ENCODE measurements at places on chromosomes 6 and 20. TPM values are rescaled to one million over a fixed set of nuclear protein-coding genes. Genes with fewer than 3 reads are reported as not detected.

DNA sequence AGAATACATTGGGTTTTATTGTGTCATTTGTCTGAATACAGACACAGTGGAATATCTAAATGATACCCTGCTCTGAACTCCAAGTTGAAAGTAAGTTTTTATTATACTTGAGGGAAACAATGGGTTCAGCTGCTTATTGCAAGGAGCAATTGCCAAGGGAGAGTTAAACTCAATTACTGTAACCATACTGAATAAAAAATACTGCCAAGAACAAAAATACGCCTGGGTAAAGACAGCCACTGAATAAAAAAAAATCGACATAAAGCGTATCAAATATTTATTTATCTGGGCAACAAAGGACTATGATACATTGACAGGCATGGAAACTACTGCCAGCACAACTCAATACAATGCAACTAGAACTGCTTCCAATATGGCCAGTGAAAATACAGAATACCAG is 18.1 kb downstream of the TFAP2A start:
- DNase-seq: no peak

DNA sequence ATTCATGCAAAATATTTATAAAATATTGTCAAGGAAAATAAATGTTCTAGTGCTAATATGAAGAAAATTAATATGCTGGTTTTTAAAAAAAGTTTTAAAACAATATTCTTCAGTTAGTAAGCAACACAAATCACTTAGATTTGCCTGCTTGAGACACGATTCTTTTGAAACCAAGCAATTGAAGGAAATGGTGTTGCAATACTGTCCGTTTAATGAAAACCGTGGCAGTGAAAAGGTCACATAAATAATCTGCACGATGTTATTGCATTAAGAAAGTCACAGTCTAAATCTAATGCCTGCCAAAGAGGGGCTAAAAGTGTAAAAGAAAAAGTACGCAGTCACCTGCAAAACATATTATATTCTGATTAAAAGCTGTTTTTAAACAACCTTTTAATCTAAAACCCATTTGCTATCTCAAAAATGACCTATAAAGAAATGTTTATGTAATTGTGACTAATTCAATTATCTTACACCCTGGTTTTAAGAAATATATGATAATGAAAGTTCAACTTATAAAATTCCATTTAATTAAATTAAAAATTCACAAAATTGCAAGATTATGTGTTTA is 143.0 kb downstream of the GMDS start:
- DNase-seq: no peak

Gene SPO11
- not detected for total RNA-seq

GRCh38 chr6:32983493-32983848 is 15.1 kb downstream of the BRD2 start:
- no peak for DNase-seq

Gene RNF39
- total RNA-seq: not detected

Gene MTCH1
- total RNA-seq: 129 TPM

- no peak for DNase-seq
Measured at GRCh38 chr20:41072190-41072863, 43.7 kb downstream of the TOP1 start.

- no peak for DNase-seq
Measured at GRCh38 chr6:26411751-26412150, 9.7 kb downstream of the BTN3A1 start.

DNA sequence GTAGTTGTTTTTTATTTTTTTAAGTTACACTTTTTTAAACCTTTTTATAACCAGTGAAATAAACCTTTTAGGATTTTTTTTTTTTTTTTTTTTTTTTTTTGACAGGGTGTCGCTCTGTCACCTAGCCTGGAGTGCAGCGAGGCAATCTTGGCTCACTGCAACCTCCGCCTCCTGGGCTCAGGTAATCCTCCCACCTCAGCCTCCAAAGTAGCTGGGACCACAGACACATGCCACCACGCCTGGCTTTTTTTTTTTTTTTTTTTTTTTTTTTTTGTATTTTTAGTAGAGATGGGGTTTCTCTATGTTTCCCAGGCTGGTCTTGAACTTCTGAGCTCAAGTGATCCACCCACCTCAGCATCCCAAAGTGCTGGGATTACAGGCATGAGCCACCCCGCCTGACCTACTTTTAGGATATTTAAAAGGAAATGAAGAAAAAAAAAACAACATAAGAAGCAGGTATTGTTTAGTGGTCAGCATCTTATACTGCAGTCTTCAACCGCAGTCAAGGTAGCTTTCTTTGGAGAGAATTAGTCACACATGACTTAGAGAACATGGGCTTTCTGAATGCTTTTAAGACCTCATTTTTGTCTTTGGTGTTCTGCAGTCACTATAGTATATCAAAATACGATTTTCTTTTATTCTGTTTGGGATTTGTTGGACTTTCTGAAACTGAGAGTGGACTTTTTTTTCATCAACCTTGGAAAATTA is 1.6 kb downstream of the POLR1H start:
- no peak for DNase-seq

GRCh38 chr6:168877821-168878282 is 375.8 kb downstream of the THBS2 start:
- DNase-seq: no peak

DNA sequence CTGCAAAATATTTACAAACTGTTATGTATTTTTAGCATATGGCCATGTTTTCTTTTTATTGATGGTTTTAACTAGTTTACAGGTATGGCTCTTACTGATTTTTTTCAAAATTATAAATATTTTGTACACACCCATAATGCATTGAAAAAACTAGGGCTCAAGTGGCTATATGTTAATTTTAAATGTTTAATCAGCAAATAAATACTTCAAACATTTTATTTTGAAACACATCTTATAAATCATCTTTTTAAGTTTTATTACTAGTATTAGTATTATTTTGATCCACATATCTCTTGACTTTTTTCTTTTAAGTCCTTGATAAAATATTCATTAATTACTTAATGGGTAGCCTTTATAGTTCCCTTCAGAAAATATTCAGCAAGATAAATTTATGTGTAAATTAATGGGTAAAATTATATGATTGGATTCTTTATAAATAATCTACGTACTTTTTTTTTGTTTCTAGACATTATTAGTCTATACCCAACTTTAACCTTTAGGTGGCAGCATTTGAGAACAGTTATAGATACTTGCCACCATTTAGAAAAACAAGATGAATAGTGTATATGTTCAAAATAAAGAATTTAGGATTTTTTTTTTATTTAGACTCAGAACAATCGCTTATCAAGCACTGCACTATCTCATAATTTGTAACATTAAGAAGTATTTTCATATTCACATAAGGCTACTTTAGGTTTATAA is 241.9 kb downstream of the ADGRB3 start:
- no peak for DNase-seq

DNA sequence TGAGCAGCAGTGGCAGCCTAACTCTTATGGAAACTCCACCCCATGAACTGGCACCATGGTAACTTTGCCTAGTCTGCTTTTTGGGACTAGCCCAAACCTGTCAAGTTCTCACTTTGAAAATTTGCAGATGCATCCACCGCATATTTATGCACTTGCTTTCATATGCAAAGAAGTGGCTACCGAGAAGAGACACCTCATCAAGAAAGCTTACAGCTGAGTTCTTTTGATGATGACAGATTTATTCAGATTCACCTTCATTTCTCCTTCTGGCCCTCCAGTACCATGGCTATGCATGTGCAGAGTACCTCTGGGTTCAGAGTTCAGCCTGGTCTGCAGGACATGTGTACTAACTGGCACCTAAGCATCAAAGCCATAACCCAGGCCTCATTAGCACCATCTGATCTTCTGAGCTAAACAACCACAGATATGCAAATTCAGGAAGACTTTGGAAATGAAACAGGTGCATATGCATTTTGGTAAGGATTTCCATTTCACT is 154.3 kb upstream of the TENT5A start:
- no peak for DNase-seq

Gene PSMB9
- 262 TPM for total RNA-seq

DNA sequence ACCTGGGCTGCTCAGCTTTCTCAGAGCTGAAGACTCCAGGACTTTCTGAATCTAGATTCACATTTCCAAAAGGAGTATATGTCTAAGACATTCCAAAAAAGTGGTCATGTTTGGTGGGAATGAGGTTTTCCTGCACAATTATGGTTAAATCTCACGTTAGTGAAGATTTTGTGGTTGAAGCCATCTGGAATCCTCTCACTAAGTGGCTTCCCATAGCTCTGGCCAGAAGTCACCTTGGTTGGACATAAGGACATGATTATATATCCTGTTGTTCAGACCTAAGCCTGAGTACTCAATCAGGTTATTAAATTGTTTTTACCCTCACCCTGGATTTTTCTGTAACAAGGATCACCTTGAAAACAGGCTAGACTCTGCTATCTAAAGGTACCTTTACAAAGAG is 176.1 kb upstream of the PLN start:
- no peak for DNase-seq

DNA sequence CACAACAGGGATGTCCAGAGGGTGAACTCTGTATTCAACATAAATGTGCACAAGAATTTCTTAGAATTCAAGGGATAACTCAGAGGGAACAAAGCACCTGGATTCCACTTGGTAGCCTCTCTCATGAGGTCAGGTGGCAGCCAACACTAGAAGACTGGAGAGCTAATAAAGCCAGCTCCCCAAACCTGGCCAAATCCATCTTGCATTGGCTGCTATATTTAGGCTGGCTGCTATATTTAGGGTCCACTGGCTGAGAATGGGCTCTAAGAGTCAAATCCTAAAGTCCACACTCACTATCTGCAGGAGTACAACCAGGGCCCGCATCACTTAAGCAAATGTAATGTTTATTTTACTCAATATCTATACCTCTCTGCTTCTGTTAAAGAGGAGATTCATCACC is 20.0 kb downstream of the TBC1D7 start:
- DNase-seq: no peak

- DNase-seq: no peak
Measured at GRCh38 chr6:106113256-106113959, 27.3 kb downstream of the PRDM1 start.

DNA sequence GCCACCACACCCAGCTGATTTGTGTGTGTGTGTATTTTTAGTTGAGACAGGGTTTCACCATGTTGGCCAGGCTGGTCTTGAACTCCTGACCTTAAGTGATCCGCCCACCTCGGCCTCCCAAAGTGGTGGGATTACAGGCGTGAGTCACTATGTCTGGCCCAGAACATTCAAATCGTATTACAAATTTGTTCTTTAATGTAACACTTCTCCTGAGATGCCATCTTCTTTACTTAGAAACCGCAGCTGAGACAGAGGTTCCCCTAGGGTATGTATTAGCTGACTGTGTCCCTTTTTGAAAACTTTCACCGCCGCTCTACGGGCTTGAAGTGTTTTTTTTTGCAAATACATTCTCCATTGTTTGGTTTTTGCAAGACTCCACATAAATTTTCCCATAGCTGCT is 62.6 kb downstream of the TOX2 start:
- DNase-seq: no peak

DNA sequence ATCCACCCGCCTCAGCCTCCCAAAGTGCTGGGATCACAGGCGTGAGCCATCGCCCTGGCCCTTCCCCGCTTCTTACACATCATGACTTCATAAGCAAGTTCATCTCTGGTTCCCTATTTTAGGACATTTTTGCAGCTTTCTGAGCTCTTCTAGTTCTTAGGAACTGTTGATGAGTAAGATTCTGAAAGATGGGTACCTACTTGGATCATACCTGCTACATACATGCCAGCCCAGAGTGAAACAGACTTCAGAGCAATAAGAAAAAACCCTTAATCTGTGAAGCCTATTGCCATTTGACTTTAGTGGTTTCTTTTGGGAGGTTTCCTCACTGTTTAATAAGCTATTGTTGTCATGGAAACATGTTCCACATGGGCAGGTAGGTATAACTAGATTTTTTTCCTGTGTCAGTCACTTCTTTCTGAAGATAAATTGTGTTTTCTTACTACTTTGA is 27.9 kb upstream of the TMEM217 start:
- DNase-seq: no peak

DNA sequence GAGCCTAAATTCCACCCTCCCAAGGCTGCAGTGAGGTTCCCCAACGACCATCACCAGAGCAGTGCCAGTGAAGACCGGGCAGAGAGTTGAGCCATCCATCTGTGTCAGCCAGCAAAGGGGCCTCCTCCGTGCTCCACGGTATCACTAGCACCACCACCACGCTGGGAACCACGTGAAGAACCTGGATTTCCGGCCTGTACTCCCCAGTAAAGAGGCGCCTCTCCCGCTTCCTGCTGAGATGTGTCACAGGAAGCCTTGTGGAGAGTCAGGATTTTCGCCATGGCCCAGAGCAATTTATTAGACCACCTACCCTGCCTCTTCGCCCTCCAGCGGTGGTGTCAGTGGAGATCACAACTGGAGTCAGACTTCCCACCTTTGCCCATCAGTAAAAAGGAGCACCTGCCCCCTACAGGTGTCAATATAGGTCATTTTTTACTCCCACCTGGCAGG is 28.8 kb downstream of the CPXM1 start:
- no peak for DNase-seq

DNA sequence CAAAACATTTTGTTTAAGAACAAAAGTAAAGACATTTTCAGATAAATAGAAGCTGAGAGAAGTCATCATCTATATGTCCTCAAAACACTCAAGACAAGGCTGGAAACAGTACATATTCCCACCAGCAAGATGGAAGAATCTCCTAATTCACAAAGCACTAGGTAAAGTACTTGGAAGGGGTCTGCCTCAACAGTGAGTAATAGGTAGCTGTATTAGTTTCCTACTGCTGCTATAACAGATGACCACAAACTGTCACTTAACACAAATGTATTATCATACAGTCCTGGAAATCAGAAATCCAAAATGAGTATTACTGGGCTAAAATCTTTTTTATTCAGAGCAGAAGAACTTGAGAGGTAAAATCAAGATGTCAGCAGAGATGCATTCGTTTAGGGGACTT is 40.6 kb downstream of the ZKSCAN8 start:
- DNase-seq: no peak

All from activated naive CD4-positive, alpha-beta T cell treated with anti-CD3 and anti-CD28 coated beads, Interleukin-2, amount 50 U/mL, for 72 hours (primary cell).